Immature natural killer cell (primary cell): ENCODE measurements at places on chromosomes 2 and 18.
A peak's percentile ranks its signal among the peaks of the same experiment; 100 is the strongest.

- DNase-seq, result no peak
These were observed 332.9 kb downstream of the EIPR1 start for GRCh38 chr2:3044587-3045317.

GRCh38 chr2:69745035-69745434 lies 3.1 kb downstream of the ANXA4 start:
- no peak for DNase-seq

- no peak for DNase-seq
These were observed 898.9 kb downstream of the CPS1 start for GRCh38 chr2:211455216-211455841.

GRCh38 chr18:841647-842370 lies 29.8 kb upstream of the YES1 start:
- DNase-seq, result no peak

DNA sequence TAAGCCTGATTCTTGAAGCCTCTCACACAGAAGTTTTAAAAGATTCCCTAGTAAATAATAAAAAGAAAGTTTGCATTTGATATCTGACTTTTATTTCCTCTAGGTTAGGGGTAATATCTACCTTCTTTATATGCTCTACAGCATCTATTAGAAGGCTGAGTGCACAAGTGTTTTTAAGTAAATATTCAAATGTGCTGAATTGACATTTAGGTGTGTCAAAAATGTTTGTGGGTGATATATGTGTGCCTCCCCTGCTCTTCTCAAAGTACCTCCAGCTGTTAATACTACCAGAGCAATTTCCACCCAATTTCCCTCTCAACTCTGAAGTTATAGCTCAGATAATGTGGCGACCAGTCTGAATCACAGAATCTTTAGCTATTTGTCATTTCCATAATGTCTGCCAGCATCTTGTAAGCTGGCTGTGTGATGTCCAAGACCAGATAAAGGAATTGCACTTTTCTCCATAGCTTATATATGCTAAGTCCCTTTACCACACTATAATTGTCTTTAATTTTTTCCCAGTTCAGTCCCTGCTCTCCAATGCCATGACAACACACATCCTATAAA lies 24.4 kb upstream of the ERMN start:
- DNase-seq, result no peak

DNA sequence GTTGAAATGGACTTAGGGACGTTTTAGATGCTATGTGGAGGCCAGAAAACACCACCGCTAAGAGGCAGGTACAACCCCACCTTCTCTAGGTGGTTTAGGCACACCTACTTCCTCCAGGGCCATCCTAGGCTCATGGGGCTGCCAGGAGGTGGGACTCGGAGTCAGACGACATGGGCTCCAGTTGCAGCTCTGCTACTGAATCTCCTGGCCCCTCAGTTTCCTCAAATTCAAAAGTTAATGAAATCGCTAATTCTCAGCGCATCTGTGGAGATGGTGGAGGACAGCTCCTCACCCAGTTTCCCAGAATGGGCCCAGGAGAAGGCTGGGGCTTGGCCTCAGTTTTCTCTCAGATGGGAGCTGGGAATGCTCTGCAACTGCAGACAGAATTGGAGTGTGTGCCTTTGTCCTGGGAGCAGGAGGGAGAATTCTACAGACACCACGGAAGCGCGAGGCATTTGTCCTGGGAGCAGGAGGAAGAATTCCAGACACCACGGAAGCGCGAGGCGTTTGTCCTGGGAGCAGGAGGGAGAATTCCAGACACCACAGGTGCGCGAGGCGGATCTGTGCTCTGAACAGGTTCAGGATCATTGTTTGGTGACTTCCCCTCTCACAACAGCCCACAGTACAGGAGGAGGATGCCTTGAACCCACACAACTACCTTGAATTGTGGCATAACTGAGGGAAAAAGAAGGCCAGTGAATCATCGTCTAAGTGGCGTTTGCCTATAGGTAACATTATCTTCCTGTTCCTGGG lies 103.7 kb upstream of the PXDN start:
- no peak for DNase-seq

DNA sequence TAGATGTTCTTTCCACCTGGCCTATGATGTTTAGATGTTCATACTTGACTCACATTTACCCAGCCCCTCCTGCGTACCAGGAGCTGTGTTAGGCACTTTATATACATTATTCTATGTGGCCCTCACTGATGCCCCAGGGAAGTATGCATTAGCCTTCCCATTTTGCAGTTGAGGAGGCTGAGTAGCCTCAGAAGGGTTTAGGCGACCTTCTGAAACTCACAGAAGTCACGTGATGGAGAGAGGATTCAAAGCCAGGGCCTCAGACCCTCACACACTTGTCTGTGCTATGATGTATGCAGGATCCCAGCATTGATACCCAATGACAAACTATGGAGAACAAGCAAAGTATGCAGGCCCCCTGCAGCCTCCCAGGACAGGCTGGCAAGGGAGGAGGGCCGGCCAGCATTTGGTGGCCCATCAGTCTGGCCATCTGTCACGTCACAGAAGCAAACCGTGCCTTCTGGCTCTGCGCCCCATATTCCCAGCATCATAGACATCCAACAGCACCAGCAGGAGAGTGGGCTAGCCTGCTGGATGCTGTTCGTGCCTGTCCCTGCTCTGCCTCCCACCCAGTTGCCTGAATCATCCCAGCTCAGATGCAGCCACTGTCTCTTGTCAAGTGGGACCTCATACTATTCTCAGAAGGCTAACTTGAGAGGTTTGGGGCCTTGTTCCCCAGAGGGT lies 33.6 kb downstream of the EHD3 start:
- DNase-seq, result no peak

DNA sequence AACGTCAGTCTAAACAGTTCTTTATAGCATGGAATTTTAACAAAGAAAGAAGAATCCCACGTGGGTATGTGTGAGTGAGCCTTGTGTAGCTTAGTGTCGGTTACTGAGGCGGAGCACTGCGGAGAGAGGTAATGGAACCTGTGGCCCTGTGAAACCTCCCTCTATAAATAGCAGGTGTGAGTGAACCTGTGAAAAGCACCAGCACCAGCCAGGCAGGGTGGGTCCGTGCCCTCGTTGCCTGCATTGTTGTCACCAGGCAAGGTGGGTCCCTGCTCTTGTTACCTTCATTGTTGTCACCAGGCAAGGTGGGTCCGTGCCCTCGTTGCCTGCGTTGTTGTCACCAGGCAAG lies 4.7 kb downstream of the CTDP1 start:
- DNase-seq, result peak; percentile 74

GRCh38 chr2:218870984-218871344 lies 9.7 kb upstream of the WNT10A start:
- DNase-seq, result no peak

- no peak for DNase-seq
These were observed 29.5 kb downstream of the LAMA3 start for GRCh38 chr18:23718731-23719130.

- DNase-seq, result no peak
These were observed 42.9 kb upstream of the REL start for GRCh38 chr2:60838481-60838880.

DNA sequence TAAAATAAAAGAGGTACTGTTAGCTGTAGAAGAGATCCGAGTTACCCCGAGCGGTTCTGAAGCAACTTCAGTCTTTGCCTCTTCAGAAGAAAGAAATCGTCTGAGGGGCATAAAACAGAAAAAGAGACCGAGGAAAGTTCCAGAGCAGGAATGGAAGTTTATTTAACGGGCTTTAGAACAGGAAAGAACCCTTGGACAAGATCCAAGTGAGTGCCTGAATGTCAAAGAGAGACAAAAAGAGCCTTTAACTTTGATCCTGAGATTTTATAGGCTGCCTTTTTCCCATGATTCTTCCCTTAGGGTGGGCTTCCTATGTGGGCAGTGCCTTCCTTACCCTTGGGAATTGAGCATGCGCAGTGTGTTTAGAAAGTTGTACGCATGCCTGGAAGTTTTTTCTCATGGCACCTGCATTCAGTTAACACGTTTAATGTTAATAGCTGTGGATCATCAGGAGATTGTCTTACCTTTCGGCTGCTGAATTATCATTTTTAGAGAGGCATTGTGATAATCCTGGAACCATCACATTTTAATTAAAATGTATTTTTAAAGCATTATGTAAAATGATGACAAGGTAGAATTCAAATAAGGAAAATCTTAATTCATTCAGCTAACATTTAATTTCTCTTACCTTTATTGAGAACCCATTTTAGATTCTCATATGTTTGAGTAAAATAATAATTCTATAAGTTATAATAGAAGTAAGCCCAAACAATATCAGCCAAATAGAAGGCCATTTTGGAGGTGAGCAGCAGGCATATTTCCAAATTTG lies 269.5 kb upstream of the ZSWIM2 start:
- no peak for DNase-seq

DNA sequence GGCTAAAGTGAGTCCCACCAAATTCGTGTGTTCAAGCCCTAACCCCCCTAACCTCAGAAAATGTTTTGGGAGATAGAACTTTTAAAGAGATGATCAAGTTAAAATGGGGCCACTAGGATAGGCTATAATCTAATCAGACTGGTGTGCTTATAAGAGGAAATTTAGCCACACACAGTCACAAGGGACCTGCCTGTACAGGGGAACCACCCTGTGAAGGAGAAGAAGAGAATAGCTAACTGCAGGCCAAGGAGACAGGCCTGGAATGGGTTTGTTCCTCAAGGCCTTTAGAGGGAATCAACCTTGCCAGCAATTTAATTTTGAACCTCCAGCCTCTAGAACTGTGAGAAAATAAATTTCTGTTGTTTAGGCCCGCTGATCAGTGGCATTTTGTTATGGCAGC lies 36.0 kb upstream of the TANK start:
- no peak for DNase-seq

GRCh38 chr18:58633874-58634273 lies 5.0 kb upstream of the ALPK2 start:
- DNase-seq, result no peak

DNA sequence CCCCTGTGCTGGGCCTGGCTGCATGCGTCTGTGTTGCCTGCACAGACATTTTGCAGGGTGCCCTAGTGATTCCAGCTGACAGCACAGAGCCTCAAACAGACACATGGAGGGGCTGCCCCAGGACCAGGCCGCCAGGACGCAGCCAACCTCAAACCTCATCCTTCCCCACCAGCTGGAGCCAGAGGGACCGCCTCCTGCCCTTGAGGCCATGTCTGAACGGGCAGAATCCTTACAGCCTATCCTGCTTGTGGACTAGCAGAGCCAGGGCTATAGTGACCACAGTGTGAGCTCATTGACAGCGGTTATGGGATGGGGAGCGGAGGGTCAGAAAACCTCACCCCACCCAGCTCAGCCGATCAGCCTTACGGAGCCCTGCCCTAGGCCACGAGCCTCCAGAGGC lies 22.4 kb downstream of the ODC1 start:
- no peak for DNase-seq

DNA sequence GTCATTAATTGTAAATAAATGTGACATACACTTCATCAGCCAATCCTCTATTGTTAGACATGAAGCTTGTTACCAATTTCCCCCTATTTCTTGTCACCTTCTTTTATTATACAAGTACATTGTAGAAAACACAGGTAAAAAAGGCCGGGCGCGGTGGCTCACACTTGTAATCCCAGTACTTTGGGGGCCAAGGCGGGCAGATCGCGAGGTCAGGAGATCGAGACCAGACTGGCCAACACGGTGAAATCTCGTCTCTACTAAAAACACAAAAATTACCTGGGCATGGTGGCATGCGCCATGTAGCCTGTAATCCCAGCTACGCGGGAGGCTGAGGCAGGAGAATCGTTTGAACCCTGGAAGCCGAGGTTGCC lies 42.7 kb upstream of the UBE2F start:
- no peak for DNase-seq

DNA sequence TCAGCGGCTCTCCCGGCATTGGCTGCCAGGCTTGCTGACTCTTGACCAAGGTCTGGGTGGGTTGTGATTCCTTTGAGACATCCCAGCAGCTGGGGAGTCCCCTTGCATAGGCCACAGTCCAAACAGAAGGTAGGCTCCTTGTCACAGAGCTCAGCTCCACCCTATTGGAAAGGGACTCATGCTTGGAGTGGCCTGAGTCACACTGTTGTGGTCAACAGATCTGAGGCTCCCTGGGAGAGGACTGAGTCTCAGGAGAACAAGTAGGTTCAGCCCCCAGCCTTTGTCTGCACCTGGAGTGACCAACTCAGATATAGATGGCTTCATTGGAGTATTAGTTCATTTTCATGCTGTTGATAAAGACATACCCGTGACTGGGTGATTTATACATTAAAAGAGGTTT lies 32.1 kb upstream of the SH3BP4 start:
- DNase-seq, result no peak

GRCh38 chr18:7236072-7236471 lies 5.2 kb downstream of the LRRC30 start:
- no peak for DNase-seq

GRCh38 chr2:8264981-8265380 lies 416.9 kb upstream of the ID2 start:
- DNase-seq, result no peak

DNA sequence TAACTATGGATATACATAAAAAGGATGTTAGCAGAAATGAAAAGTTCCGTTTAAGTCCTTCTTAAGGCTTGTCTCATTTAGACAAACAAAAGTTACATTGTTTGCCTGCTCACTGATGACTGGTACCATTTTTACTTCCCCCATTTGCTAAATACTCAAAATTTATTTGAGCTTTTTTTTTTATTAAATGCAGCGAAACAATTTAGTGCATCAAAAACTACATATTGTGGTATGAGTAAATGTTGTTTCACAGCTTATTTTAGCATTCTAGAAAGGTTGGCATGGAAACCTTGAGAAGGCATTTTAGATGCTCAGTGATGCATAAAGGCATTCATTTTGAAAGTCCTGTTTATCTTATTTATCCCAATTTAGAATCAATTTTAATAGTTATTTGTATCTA lies 100.0 kb downstream of the MAP2 start:
- DNase-seq, result no peak

- DNase-seq, result no peak
These were observed 1292.2 kb upstream of the ZEB2 start for GRCh38 chr2:145812165-145812554.

DNA sequence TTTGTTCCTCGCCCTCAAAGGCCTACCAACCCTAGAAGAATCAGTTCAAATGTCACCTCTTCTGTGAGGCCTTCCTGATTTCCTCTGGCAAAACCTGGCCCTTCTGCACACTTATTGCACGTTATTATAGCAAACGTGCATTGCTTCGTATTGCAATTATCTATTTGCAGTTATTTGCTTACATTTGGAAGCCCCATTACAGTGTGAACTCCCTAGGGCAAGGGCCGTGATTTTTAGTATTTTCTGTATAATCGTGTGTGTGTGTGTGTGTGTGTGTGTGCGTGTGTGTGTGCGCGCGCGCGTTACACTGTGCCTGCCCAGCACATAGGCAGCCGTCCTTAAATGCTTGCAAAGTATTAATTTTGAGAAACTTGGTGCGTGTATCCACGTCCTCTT lies 460 bp upstream of the SEMA4F start:
- DNase-seq, result no peak

DNA sequence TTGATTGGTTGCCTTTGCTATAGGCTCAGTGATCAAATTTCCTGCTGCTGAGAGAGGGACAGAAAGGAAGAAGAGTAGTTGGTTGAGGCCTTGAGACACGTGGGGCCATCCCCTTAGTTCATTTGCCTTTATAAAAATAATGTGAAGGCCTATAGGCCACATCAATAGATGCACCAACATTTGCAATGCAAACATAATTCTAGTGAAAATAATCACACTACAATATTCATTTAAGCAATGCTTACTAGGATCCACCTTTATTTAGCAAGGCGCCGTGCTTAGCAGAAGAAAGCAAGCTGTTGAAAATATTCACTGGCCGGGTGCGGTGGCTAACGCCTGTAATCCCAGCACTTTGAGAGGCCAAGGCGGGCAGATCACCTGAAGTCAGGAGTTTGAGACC lies 105.3 kb upstream of the CXCR4 start:
- DNase-seq, result no peak
